Stimulated activated CD8-positive, alpha-beta memory T cell treated with anti-CD3 and anti-CD28 coated beads, Interleukin-4, amount 100 ng/mL, for 1 hour (primary cell): ENCODE measurements at places on chromosomes 6 and 20.

DNA sequence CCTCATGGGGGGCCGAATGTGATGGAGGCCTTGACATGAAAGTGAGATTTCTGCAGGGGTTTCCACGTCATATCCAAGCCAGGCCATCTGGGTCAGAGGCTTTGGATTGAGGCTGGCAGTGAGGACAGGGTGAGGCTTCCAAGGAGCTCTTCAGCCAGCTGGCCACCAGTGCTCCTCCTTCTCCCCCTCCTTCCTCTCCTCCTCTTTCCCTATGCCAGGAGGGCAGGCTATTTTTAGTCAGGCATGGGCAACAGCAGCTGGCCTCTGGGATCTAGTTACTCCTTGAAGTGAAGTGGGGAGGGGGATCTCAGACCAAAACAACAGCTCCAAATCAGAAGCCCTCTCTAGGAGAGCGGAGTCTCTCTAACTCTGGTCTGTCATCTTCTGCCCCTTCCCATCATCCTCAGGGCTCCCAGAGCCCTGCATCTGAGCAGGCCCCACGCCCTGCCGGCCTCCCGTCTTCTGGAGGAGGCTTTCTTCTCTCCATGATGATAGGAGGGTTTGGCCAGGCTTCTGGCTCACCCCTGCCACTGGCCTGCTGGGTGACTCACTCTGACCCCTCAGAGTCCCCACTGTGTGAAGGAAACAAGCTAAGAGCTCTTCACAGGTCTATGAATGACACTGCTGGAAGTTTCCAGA lies 612 bp downstream of the TNNC2 start:
- DNase-seq: no peak

- DNase-seq: no peak
Observed at GRCh38 chr20:42706759-42707158, 482.9 kb downstream of the PTPRT start.

- no peak for DNase-seq
Observed at GRCh38 chr20:56520180-56520579, 4.4 kb upstream of the FAM209A start.

DNA sequence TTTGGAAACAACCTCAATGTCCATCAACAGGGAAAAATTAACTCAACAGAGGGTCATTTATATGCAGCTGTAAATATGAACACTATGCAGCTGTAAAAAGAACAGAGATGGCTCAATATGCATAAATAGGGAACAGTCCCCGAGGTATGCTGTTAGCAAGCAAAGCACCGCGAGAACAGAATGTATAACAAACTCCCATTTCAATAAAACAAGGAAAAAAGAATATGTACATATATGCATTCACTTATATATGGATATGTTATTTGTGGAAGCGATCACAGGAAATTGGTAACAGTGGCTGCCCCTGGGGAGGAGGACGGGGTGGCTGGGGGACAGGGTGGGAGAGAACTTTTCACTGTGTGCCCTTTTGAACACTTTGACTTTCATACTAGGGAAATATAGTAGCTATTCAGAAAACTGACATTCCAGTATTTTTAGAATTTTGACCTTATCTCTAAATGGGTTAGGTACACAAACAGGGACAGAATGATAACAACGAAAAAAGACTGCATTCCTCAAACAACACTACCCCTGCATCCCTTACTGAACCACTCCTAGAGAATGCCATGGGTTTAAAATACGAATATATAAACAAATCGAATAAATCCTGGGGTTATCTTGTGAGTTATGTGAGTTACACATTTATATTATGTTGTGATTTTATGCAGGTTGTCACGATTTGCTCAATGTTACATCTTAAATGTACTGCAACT lies 64.5 kb downstream of the KCNB1 start:
- DNase-seq: no peak

DNA sequence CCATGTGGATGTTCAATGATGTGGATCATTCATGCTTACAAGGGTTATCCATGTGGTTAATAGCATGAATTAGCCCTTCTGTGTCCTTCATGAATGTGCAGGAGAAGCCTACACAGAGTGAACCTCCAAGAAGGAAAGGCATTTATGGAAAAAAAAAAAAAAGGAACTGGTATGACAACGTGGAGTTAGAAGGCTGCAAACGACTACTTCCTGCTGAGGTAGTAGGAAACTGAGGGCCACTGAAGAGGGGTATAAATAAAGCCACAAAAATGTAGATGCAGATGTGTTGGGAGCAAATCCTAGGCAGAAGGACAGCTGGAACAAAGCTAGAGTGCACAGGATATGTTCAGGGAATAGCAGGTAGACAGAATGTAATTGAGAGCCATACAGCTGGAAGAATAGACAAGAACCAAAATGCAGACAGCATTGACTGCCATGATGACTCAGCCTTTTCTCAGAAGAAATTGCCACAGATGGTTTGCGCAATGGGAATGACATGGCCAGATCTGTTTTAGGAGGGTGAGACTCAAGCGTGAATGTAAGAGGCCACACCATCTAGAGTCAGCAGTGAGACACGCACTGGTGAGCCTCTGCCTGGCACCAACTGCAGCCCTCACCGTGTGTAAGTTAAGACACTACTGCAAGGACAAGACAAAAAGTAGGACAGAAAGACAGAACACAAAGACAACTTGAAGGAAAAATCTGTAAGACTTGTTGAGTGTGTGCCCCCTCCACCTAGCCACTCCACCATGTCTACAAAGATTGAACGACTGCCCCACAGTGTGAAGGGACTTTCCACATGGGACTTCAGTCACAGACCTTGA lies 79.8 kb downstream of the KIF13A start:
- no peak for DNase-seq

GRCh38 chr6:39194466-39194865 lies 34.8 kb downstream of the KCNK5 start:
- no peak for DNase-seq

- no peak for DNase-seq
Observed at GRCh38 chr6:111471533-111471932, 11.5 kb downstream of the REV3L start.

GRCh38 chr20:44053046-44053445 lies 133.9 kb downstream of the JPH2 start:
- no peak for DNase-seq

DNA sequence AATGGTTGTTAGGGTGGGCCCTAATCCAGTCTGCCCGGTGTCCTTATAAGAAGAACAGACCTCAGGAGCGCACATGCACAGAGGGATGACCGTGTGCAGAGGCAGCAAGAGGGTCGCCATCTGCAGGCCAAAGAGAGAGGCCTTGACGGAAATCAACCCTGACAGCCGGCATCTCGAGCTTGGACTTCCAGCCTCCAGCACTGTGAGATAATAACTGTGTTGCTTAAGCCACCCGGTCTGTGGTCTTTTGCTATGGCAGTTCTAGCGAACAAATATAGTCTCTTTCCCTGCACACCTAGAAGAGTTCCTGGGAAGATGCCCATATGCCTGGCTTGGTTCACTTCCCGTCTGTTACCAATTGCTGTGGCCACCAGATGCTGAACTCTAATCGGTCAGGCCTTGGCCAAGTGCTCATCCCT lies 35.3 kb upstream of the PTGIS start:
- no peak for DNase-seq

DNA sequence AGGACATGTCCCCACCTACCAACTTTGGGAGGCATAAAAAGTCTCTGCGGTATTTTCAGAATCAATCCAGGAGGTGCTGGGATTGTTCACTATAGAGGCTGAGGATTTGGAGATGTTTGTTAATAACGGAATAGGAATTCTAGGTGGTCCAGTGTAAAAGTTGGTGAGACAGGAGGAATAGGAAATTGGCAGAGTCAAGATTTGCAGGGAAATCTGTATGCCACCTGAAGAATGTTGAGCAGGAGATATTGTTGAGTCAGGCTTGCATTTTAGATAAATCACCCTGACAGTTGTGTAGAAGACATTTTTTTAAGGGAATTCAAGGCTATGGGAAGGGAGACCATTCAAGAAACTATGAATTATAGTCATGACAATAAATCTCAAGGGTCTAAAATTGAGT lies 124.8 kb downstream of the COL12A1 start:
- DNase-seq: no peak

DNA sequence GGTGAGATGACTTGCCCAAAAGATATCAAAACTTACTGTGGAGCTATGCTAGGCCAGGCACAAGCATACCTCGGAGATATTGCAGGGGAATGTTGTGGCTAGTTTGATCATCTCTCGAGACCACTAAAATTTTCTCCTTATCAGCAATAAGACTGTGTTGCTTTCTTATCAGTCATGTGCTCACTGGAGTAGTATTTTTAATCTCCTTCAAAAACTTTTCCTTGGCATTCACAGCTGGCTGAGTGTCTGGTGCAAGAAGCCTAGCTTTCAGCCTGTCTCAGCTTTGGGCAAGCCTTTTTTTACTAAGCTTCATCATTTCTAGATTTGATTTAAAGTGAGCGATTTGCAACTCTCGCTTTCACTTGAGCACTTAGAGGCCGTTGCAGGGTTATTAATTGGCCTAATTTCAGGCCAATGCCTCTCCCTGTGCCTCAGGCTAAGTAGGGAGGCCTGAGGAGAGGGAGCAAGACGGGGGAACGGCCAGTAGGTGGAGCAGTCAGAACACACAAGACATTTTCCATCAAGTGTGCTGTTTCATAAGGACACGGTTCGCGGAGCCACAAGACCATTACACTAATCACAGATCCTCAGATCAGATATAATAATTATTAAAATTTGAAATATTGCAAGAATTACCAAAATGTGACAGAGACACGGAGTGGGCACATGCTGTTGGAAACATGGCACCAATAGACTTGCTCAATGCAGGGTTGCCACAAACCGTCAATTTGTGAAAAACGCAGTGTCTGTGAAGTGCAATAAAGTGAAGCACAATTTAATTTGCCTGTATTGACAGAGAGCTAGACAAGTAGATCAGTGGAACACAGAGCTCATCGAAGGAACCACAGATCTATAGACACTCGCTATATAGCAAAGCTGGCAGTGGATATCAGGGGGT lies 106.8 kb upstream of the SIRPG start:
- DNase-seq: peak; percentile 21

GRCh38 chr20:62993856-62994494 lies 12.8 kb downstream of the BHLHE23 start:
- DNase-seq: no peak

DNA sequence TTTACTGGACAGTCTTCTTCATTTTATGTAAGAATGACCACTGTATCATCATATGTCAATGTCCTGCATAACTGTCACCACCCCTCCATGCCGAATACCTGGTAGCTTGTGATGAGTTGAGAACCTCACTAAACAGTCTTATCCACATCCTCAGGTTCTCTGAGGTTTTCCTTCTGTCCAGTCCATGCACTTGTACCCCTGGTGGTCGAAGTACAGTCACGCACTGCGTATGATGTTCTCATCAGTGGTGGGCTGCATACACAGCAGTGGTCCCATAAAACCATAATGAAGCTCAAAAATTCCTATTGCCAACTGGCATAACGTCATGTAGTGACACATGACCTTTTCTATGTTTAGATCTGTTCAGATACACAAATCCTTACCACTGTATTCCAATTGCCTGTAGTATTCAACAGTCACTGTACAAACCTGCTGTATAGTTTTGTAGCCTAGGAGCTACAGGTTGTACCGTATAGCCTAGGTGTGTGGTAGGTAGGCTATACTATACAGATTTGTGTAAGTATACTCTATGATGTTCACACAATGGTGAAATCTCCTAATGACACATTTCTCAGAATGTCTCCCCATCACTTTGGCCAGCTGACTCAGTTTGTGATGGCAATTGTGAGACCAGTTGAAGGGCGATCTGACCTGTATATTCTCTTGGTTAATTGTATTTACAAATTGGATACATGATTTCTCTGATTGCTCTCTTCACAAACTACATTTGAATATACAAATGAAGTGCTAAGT lies 31.3 kb upstream of the SDCBP2 start:
- no peak for DNase-seq
